Kidney glomerular epithelial cell (primary cell): ENCODE measurements at places on chromosomes 1 and 21.

DNA sequence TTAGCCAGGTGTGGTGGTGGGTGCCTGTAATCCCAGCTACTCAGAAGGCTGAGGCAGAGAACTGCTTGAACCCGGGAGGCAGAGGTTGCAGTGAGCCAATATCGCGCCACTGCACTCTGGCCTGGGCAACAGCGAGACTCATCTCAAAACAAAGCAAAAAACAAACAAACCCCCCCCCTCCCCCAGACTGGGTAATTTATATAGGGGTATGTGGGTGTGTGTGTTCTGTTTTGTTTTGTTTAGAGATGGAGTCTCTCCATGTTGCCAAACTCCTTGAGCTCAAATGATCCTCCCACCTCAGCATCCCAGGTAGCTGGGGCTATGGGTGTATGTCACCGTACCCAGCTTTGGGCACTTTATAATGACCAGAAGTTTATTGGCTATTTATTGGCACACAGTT, 73.6 kb downstream of the SLC27A3 start:
- DNase-seq = no peak

DNA sequence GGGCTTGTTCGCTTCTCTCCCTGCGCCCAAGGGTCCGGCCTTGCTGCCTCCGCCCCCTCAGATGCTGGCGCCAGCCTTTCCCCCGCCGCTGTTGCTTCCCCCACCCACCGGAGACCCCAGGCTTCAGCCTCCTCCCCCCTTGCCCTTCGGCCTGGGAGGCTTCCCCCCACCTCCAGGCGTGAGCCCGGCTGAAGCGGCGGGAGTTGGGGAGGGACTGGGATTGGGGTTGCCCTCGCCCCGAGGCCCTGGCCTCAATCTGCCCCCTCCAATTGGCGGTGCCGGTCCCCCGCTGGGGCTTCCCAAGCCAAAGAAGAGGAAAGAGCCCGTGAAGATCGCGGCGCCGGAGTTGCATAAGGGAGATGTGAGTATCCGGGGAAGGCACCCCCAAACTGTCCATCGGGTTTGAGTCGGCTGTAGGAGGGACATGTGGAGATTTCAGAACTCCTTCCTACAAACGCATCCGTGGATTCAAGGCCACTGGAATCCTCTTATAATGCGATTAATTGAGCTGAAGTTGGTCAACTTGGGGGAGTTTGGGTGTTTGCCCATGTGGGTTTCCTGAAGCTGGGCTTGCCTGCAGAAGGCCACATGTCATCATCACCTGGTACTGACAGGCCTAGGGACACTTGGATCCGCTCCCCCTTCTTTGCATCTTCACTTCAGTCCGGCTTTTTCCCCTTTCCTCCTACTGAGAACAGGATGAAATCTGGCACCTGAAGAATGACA, 707 bp downstream of the PRCC start:
- DNase-seq = no peak

- DNase-seq = no peak
These were observed 43.6 kb upstream of the GRHL3 start for GRCh38 chr1:24275510-24275909.

GRCh38 chr1:36560177-36560576, 77.5 kb upstream of the CSF3R start:
- DNase-seq = no peak

DNA sequence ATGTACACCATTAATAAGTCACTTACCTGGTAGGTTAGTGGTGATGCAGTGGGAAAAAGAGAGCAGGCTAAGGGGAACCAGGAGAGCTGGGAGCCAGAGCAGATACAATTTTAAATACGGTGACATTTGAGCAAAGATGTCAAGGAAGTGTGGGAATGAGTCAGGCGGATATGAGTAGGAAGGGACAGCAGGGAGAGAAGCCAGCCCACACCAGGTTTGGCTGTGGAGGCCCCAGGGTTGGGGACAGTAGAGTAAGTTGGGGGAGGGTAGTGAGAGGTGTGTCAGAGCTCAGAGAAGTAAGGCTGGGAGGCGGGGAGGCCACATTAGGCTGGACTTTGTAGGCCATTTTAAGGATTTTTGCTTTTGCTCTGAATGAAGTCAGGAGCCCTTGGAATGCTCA, 482.0 kb downstream of the DISC1 start:
- DNase-seq = no peak

- no peak for DNase-seq
These were observed 40.3 kb upstream of the CCDC190 start for GRCh38 chr1:162901243-162901642.

GRCh38 chr1:186511761-186512637, 51.1 kb upstream of the PDC start:
- no peak for DNase-seq

GRCh38 chr1:17315542-17316130, 7.6 kb downstream of the PADI4 start:
- no peak for DNase-seq

DNA sequence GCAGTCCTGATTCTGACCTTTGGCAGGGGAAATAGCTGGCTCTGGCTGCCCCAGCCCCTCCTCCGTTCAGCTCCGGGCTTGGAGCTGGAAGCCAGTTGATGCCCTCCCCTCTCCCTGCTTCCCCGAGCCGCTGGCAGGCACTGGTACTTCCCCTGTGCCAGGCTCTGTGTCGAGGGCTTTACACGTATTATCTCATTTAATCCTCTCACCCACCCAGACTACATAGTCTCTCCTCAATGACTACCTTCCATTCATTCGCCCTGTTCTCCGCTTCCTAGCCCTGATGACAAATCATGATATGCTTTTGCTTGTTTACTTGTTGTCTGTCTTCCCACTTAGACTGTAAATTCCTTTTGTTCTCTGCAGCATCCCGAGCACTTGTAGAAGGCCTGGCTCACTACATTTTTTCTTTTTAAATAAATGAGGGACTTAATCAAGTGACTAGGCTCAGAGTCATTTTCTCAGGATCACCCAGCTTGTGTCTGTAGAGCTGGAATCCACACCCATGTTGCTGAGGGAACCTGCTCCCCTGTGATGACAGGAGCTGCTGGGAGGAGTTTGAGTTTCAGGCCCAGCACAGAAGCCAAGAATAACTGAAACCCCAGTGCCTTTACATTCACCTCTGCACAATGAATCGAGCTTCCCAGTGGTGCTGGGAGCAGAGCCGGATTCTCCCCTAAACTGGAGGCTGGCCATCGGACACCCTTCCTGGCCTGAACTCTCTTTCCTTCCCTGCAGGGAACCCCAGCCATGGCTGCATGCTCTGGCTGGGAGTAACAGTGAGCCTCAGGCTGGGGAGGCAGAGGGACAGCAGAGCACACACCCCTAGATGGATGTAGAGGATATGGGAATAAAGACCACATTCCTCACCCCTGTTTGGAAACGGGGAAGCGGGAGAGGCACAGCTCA, 58.3 kb downstream of the UBIAD1 start:
- no peak for DNase-seq

DNA sequence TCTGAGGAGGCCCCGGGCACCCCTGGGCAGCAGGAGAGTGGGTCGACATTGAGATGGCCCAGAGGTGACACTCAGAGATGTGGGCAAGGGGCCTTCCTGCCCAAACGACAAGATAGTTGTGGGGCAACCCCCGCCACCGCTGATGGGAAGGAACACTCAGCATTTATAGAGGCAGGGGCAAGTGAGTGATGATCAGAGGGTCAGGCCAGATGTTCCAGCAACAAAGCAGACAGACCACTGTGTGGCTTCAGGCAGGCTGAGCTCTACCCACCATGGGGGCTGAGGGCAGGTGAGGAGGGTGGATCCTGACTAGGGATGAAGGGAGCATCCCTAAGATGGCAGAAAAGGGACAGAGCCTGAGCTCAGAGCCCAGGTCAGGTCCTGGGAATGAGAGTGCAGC, 362.7 kb downstream of the PTPRU start:
- no peak for DNase-seq

GRCh38 chr1:99766378-99766800, at the start of gene FRRS1:
Gene FRRS1 (minus strand): TSS chr1:99766635. CDS start chr1:99748768, 17,867 bp downstream.
- DNase-seq = peak; percentile 79

DNA sequence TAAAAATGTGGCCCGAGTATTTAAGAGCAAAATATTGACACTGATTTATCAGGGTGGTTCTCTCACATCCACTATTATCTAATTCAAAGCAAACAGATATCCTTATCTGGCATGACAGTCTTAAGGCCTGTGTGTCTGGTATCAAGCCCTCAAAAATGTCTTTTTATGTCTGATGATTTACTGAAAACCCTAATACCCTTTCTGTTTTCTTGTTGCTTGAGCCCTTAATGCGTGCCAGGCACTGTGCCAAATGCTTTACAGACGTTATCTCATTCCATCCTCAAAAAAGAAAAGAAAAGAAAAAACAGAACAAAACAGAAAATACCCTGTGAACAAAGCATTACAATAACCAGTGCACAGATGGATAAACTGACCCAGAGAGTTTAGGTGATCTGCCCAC, 5.7 kb downstream of the DUSP23 start:
- no peak for DNase-seq

DNA sequence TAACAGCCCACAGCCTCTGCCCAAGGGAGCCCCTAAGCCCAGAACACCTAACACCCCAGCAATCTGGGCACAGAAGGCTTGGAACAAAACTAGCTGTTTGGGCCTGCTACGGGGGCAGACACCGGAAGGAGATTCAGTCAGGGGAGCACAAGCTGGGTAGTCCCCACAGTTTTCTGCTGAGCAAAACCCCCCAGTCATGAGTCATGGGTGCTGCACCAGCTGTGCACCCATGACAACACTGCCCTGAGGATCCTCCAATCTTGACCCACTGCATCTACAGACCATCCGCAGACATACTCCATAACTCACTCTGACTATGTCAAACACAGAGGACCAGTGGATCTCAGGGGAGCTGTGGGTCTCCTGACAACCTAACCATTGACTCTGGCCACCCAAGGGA, 105.1 kb downstream of the LRIG2 start:
- no peak for DNase-seq

DNA sequence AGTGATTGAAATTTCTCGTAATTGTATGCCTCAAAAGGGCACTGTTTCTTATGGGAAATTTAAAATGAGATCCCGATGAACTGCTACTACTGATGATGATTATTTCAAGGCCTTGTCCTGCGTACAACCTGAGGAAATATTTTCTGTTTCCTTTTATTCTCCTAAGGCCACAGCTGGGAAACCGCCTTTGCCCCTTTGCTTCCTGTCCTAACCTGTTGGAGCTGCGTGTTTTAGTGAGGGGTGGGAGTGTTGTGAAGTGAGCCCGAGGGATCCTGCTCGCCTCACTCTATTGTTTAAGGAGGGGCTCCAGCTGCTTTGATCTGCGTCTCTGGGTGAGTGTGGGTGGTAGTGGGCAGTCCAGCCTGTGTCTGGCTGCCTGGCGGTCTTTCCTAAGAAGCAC, 14.4 kb downstream of the LAMC2 start:
- no peak for DNase-seq

GRCh38 chr1:21783679-21784603, 992 bp upstream of the USP48 start:
- peak; percentile 91 for DNase-seq

DNA sequence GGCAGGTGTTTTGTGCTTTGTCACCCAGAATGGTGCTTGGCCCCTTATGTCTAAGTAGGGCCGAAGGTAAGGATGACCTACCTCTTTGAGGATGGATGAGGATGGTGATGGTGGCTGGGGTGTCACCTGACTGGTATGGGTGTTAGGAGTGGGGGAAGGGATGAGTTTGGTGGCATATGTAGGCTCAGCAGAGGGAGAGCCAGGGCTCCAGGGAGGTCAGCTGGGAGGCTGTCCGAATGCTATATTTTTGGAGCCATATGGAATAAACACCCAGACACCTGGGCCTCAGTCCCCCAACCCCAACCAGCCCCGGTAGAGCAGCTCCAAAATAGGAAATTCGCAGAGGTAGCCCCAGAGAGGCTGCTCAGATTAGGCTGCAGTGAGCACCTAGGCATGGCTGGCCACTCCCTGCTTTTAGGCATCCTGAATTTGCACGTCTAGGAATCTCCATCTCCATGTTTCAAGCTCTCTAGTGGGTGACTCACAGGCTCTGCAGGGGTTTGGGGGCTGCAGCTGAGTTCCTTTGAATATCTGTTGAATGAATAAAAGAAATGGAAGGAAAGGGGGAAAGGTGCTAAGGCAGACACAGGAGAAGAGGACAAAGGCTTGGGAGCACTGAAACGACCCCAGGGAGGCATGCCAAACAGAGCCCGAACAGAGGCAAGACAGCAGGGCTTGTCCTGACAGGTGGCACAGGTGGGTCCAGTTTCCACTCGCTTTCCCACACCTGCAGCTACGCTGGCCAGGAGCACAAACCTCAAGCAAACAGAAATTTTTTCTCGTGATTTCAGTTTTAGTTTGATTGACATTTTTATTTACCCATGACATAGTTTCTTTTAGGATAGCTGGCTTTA, 135.3 kb upstream of the EDN2 start:
- DNase-seq = no peak

- peak; percentile 46 for DNase-seq
These were observed 2.2 kb upstream of the TESK2 start for GRCh38 chr1:45493116-45493697.

- DNase-seq = no peak
These were observed 215.1 kb downstream of the S1PR1 start for GRCh38 chr1:101451888-101452287.

DNA sequence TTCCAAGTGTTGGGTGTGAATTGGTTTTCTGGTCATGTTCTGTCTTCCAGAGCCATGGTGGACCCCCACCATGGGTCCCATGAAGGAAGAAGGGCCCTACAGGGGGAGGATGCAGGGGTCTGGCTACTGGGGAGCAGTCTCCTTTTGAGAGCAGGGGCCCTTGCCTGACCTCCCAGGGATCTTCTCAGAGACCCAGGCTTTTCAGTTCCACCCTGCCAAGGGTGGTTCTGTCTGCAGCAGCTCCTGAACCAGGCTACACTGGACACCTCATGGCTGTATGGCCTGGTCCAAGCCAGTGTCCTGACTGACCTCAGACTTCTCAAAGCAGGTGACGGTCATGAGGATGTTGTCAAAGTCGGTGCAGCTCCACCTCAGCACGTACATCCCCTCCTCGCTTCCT, 109.0 kb downstream of the JAK1 start:
- DNase-seq = no peak

DNA sequence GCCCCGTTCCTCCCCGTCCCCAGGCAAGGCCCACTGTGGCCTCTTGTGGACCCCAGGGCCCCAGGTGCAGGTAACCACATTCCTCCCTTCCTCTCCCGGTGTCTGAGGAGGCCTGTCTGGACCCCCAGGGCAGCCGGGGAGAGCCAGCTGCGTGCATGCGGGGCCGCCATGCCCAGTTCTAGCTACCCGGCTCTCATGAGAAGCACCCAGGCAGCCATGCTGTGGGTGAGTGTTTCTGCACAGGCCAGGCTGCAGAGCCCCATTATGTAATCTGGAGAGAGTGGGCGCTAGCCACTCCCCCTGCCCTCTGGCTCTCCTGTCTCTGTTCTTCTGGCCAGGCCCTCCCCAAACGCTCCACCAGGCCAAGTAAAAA, 18.4 kb upstream of the PLEKHG5 start:
- no peak for DNase-seq

- DNase-seq = peak; percentile 17
These were observed 7.3 kb upstream of the DEDD start for GRCh38 chr1:161139766-161140165.
